Amniotic epithelial cell (primary cell): ENCODE measurements at places on chromosomes 1 and 21.

DNA sequence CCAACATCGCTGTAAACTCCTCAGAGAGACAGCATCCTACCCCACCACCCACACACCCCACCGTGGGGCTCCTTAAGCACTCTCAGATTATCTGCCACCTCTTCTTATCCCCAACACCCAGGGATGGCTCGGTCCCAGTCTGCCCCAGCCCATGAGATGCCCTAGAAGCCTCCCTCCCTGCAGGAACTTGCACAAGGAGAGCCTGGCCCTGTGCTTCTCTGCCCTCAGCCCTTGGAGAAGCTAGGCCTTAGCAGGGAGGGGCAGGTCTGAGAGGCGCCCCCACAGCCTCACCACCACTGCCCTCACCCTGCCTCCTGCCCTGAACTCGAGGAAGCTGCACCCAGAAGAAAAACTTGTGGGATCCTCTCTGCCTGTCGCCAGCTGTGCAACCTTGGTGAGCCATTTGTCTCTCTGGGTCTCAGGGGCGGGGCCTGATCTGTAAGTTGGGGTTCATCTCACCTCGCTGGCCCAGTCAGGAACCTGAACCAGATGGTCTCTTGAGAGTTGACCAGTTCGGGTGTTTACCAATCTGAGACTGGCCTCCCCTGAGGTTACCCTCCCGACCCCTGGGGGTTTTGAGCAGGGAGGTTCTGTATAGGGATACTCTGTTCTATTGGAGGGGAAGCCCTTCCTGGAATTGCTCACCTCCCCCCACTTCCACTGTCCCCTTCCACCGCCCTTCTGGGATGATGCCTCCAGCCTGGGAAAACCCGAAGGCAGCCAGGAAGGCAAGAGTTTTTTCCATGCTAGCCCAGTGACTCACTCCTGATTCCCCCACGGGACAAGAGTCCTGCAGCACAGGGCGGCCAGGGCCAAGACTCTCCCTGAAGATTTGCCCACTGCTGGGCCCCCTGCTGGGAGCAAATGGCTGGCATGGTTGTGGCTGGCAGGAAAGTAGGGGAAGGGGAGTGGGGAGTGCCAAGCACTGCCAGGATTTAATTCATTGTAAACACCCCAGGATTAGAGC is at the start of gene S100A3:
S100A3 (minus strand) TSS at position 537 of the 967 bp plus-strand sequence. CDS start 773 bp downstream, outside the sequence.
- DNase-seq = peak; percentile 76

DNA sequence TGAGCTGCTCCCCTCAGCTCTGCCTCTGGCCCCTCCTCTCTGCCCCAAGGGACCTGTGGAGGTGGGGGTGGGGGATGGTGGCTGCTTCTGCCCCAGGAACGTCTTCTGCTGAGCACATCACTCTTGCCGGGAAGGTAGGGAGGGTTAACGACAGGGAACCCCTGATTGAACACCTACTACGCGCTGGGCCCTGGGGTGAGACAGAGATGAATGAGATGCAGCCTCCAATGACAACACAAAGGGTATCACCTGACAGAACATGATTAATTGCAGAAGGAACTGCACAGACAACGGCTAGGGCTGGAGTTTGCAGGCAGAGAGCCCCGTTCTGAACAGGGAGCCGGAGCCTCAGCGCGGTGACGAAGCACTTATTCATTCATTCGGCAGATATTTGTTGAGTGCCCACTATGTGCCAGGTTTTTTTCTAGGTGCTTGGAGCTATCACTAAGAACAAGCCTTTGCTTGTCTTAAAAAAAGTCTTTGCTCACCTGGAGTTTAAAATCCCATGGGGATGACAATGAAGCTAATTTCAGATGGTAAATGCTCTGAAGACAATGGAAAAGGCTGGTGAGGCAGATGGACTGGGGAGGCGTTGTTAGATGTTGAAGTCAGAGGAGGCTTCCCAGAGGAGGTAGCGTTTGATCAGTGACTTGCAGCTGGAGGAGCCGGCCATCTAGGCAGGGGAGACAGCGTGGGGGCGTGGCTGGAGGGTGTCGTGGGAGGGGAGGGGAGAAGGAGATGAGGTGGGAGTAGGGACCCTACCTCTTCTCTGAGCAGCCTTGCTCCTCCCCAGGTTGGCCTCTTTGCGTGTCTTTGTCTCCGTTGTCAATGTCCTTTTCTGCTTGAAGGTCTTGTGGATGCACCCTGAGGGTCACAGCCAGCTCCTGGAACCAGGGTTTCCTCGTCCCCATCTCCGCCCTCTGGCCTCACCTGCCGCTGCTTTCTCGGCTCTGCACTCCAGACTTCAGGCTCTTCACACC is 103.1 kb upstream of the CSF3R start:
- DNase-seq = no peak

GRCh38 chr1:64865105-64865757 is 101.1 kb downstream of the JAK1 start:
- no peak for DNase-seq

DNA sequence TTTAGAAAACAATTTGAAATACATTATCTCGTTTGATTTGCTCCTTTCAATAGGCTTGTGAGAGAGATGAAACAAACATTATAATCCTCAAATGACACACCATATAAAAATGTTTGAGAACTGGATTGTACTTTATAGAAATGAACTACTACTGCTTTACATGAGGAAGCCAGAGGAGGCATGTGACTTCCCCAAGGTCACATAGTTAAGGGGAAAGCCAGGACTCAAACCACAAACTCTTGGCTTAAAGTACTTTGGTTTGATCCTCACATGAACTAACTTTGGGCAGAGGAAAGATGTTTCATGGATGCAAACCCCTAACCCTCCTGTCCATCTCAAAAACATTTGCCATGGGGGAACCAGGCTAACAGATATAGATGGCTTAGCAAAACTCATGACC is 4.7 kb downstream of the ARHGEF11 start:
- peak; percentile 82 for DNase-seq

DNA sequence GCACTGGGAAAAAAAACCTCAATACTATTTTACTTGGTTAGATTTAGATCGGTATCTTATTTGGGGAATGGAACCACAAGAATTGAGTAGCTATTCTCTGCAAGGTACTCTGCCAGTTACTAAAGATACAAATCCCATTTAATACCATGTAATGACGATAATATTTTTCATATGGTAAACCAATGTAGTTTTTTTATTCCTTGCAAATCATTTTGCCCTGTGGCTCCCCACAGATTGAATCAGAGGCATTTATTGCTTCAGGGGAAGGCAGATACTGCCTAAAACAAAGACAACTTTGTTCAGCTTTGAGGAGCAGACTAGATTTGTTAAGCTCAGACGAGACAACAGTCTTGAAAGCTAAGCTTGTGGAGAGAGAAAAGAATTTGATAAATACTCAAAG is 226.7 kb upstream of the RUNX1 start:
- DNase-seq = peak; percentile 82

DNA sequence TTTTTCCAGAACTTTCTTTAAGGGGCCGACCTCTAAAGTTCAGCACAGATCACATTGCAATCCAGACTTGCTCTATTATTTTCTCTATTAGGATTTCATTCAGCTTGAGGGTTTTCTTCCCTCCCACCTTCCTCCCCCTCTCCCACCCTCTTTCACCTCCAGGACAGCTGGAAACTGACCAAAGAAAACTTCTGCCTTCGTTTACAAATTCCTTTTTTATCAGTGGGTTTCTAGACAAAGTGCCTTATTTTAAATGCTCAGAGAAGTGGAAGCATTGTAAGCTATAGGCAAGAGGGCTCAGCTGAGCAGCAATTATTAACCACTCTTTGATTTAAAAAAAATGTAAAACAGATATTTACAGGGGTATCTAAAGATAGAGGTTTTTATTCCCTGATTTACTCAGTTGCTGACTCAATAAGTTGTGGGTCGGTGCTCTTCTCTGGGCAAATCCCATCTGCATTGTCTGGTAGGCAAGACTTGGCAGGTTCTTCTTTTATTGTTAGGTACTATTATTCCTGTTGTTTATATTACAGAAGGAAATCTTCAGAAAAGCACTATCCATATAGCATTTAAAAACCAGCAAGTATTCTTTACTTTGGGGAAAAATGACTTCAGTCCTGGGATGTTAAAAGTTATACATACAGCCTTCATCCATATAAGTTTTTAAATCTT is 277.0 kb upstream of the C1orf105 start:
- DNase-seq = peak; percentile 84

DNA sequence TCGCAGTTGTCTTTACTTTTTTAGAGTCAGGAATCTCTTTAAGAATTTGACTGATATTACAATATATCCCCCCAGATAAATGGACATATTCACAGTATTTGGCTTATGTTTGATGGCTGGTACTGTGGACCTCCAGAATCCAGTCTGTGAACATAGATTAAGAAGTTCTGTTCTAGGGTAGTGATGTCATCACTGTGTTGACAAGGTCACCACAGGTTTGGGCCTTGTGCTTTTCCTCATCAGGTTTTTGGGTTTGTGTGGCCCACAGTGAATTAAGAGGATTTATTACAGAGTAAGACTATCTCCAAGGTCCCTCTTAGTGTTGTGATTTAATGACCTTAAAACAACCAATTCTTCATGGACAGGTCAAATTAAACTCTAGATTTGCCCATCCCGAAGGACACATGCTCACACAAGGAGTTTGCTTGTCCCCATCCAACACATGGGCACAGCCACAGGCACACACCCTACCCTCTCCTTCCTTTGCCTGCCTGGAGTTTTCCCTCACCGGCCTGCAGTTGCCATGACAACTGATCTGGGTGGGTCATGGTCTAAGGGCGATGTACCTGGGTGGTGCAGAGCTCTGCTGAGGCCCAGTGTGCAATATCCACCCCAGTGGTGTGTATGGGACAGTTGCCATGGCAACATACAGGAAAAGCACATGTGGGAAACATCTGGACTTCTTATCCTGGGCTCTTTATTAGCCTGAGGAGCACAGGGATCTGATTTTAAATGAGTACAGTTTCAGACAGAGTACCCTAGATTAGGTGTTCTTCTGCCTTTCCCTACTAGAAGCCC is 98.6 kb downstream of the NAV1 start:
- DNase-seq = no peak

DNA sequence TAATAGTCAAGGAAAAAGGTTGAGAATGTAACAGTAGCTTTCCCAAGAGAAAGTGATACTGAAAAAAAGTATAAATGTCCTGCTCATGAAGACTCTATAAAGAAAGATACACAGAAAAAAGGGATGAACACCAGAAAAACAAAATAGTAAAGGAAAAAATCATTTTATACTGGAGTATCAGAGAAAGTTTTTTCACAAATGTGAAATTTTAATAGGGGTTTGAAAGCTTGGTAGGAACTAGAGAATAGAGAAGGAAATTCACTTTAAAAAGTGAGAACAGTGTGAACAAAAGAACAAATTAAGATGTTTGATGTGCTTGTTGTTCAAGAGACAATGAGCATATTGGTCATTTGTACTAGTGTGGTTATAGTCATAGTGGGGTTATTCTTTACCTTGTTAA is 25.6 kb downstream of the UCHL5 start:
- no peak for DNase-seq

GRCh38 chr1:202101184-202101583 is 21.5 kb upstream of the GPR37L1 start:
- DNase-seq = no peak

GRCh38 chr1:201721082-201722049 is 107.6 kb upstream of the IPO9 start:
- DNase-seq = peak; percentile 94

DNA sequence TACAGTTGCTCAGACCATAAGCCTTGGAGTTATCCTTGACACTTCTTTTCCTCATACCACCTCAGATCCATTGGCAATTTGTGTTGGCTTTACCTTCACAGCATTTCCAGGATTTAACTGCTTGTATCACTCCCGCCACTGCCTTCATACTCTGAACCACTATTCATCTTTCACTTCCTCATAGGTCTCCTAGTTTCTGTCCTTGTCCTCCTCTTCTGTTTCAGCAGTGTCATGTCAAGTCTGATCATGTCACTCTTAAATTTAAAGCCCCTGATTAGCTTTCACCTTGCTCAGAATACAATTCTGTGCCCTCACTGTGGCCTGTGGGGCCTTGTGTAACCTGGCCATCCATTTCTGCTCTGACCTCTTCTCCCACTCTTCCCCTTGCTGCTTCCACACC is 34.7 kb upstream of the C1orf115 start:
- DNase-seq = no peak

GRCh38 chr21:42467140-42467983 is 28.7 kb downstream of the RSPH1 start:
- DNase-seq = peak; percentile 59

DNA sequence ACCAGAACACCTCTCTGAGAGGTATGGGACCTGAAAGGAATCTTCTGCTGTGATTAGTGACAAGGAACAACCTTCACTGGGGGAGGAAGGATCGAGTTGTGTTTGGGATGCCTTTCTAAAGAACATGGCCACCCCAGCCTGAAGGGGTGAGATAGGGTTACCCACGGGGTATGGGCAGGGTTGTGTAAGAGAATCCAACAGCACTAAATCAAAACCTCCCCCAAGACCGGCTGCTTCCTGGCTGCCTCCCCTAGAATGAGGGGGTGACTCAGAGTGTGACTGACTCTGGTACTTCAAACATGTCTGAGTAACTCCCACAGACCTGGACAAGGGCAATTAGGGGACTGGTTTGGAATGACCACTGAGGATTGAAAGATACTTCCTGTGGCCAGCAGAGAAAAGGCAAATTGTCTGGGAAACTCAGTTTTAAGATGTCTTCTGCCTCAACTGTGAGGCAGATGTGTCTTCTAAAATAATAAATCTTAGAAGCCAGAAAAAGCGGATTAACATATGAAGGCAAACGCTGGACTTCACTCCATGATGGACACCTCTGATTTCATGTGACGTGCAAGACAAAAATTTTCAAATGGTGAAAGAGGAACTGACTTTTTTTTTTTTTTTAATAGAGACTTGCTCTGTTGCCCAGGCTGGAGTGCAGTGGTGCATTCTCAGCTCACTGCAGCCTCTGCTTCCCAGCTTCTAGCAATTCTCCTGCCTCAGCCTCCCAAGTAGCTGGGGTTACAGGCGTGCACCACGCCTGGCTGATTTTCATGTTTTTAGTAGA is 6.7 kb upstream of the PTPN14 start:
- DNase-seq = peak; percentile 97

DNA sequence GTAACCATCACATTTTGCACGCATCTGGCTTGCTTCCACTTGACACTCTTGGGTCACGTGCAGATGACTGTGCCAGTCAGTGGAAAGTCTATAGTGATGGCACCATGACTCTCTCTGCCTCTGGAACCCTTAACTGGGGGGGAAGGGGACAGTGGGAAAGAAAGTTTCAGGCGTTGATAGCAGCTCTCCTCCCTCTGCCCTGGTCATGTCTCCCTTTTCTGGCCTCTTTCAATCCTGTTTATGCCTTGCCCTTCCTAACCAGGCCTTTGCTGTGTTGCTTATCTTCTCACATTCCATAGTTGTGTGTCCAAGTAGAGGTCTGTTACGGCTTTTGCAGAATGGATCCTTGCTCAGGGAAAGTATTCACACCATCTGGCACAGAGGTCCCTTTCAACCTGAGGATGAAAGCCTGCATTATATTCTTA is 93.5 kb downstream of the NRDC start:
- DNase-seq = peak; percentile 87

GRCh38 chr1:19096036-19096833 is 113.8 kb downstream of the UBR4 start:
- no peak for DNase-seq
